ENCODE measurements at places on chromosomes 2 and 18. TPM values are rescaled to one million over a fixed set of nuclear protein-coding genes. Genes with fewer than 3 reads are reported as not detected.
A peak's percentile ranks its signal among the peaks of the same experiment; 100 is the strongest.

- DNase-seq, result no peak
Observed at GRCh38 chr2:105446501-105446900, 47.6 kb upstream of the FHL2 start.

DNA sequence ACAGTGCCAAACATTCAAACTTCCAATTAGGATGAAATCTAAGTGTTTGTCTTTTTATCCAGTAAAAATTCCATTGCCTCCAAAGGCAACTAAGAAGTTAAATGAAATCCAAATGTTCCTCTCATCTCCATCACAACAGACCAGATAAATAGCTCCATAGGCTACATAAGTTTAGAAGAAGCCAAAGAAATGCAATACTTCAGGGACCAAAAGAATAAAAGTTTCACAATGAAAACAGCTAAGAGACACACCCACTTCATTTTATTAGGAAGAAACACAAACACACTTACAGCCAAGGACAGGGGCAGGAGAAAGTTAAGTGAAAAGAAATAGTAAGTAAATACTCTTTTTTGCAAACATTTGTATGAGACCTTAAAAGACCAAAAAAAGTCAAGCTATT lies 88.5 kb upstream of the CCDC150 start:
- DNase-seq, result no peak

GRCh38 chr2:144469798-144470197 lies 50.1 kb downstream of the ZEB2 start:
- no peak for DNase-seq

- no peak for DNase-seq
Observed at GRCh38 chr18:68742206-68742605, 27.3 kb upstream of the TMX3 start.

DNA sequence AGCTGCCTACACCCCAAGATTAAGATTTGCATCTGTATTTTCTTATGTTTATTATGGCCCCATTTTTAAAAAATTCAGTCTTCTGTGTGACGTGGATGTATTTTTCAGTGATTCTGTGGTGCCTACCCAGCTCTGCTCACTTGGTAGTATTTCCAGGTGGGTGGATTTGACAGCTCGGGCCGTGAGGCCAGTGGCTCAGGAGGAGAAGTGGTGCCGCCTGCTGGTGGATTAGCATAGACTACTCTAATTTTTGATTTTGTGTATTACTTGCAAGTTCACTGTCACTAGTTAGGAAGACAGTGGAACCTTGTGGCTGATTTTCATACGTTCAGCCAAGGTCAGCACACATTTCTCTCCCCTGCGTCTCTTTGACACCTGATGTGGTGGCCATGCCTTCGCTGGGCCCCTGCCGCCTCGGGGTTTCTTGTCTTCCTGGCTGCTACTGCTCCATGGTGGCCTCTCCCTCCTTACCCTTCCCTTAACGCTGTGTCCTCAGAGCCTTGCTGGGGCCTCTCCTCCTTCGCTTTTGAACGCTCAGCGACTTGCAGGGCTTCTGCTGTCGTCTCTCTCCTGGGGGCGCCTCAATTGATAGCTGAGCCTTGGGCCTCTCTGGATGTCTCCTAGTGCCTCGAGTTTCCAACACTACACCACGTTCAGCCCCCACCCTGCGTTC lies 89.4 kb downstream of the DGKD start:
- peak; percentile 77 for DNase-seq

The DPP4 gene
- 3.1 TPM for total RNA-seq

The RESP18 gene
- not detected for total RNA-seq

The ABCB11 gene
- total RNA-seq, result not detected

The SMYD1 gene
- total RNA-seq, result 240 TPM

The SOX11 gene
- 0.02 TPM for total RNA-seq

The B4GALT6 gene
- total RNA-seq, result 8.5 TPM

Measured in psoas muscle (tissue), 8 donors.